ENCODE measurements at places on chromosomes 13 and 19.

- DNase-seq = peak; percentile 25
These were observed at the start of gene USP12 for GRCh38 chr13:27171244-27171826. USP12 (minus strand) TSS chr13:27171811; CDS start chr13:27171639, 172 bp downstream.

DNA sequence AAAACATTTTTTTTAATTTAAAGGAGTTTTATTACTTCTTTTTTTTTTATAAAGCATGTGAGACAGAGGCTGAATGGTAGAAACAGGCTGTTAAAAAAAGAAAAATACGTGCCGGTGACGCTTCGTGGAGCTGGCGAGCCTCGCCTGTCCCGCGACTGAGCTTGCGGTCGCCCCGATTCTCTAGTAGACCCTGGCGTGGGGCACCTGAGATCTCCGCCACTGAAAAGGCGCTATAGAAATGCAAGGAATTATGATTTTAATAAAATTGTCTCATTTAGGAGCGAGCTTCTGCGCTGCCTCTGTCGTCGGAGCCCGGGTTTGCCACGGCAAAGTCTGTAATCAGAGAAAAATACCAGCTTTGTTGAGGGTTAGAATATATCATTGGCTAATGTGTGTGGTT, 18.4 kb downstream of the NFIX start:
- DNase-seq = no peak

DNA sequence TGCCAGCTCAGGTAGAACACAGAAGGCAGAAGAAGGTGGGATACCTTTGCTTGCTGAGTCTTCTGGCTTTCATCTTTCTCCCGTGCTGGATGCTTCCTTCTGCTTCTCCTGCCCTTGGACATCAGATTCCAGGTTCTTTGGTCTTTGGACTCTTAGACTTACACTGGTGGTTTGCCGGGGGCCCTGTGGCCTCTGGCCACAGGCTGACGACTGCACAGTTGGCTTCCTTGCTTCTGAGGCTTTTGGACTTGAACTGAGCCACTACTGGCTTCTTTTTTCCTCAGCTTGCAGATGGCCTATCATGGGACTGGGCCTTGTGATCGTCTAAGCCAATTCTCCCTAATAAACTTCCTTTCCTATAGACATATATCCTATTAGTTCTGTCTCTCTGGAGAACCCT, 19.8 kb upstream of the ZNF331 start:
- DNase-seq = no peak

DNA sequence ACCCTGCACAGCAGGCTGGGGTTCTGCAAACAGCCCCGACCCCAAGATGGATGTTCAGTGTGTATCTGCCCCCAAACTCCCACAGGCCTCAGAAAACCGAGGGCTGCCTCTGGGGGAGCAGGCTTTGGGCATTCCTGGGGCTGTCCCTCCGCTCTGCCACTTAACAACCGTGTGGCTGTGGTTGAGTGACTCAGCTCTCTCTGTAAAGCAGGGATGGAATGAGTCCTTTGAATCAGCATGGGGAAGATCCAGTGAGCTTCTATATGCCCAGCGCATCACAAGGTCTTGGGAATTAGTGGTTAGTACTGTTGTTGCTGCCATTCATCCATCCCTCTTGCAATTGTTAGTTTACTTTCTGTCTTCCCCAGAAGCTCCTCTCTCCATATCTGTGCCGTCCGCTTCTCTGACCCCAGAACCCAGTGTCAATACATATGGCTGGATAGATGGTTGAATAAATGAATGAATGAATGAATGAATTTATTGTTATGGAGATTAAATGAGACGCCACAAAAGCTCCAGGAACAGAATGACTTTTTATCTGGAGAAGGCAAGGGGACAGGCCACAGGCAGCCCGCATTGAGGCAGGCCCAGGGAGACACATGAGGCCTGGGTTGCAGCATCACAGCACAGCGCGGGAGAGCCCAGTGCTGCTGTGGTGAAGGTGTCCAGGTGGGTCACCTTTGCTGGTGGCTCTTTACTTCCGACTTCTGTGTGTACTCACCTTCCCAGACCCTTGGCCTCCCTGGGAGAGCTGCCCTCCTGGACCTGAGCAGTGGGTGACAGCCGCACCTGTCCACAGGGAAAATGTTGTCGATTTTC, 89.2 kb downstream of the RGCC start:
- no peak for DNase-seq

- DNase-seq = no peak
These were observed 50.4 kb upstream of the CALM3 start for GRCh38 chr19:46550684-46551083.

- DNase-seq = no peak
These were observed 85.2 kb downstream of the MBNL2 start for GRCh38 chr13:97307118-97307881.

DNA sequence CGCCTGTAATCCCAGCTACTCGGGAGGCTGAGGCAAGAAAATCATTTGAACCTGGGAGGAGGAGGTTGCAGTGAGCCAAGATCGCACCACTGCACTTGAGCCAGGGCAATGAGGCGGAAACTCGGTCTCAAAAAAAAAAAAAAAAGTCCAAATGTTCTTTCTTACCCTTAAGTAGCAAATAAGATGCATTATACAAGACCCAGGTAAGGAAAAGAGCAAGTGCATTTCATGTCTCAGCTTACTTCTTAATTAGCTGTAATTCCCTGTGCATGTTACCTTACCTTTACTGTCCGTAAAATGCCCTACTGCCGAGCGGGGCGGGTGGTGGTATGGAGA, 3.8 kb upstream of the ZNF681 start:
- DNase-seq = no peak

- peak; percentile 65 for DNase-seq
These were observed at the start of gene MRI1 for GRCh38 chr19:13764101-13764807. MRI1 (plus strand) TSS chr19:13764522; CDS start chr19:13764589, 67 bp downstream.

- DNase-seq = no peak
These were observed 416.4 kb downstream of the DCT start for GRCh38 chr13:94063096-94063495.

DNA sequence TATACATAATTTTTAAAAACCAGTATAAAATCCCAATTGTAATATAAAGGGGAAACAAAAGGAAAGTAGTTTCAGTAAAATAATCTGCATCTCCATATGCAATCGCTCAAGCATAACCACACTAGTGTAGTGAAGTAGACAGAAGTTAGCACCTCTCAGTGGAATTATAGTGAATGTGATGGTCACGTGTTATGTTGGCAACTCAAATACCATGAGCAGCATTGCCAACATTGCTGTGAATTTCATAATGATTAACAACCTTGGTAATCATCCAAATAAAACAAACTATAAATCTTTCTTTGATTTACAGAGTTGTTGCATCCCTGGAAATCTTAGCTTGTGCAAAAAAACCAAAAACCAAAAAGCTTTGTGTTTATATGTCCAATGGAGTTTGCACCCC, 77.3 kb upstream of the SIAH3 start:
- no peak for DNase-seq

DNA sequence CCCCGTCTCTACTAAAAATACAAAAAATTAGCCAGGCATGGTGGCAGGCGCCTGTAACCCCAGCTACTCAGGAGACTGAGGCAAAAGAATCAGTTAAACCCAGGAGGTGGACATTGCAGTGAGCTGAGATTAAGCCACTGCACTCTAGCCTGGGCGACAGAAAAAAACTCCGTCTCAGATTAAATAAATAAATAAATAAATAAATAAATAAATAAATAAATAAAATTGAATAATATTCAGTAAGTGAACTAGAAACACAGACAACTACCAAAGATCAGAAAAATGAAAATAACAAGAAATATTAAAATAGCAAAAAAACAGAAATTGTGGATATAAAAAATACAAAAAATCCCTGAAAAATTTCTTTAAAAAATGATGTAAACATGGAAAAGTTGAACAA, 172.4 kb downstream of the ZNF486 start:
- DNase-seq = no peak

GRCh38 chr19:7731615-7732014, 295 bp downstream of the CLEC4G start:
- DNase-seq = no peak

DNA sequence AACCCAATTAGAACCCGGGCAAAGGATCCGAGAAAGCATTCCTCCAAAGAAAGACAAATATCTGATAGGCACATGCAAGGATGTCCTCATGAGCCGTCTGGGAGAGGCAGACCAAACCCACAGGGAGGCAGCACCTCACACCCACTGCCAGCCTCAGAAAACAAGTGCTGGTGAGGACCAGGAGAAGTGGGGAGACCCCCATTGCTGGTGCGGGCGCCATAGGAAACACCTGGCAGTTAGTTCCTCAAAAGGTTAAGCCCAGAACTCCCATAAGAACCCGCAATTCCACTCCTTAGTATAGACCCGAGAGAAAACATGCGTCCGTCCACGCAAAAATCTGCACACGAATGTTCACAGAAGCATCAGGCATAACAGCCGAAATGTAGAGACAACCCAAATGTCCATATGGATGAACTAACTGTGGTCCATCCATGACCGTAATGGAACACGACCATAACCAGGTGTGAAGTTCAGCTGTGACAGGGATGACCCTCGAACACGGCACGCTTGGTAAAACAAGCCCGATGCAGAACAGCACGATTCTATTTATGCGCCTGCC, 7.9 kb downstream of the ZNF787 start:
- no peak for DNase-seq

GRCh38 chr13:110290826-110291225, 16.1 kb downstream of the COL4A1 start:
- no peak for DNase-seq

- DNase-seq = no peak
These were observed 9.4 kb downstream of the AP1M1 start for GRCh38 chr19:16207063-16207462.

GRCh38 chr13:42247883-42248282, 24.1 kb upstream of the AKAP11 start:
- DNase-seq = no peak

DNA sequence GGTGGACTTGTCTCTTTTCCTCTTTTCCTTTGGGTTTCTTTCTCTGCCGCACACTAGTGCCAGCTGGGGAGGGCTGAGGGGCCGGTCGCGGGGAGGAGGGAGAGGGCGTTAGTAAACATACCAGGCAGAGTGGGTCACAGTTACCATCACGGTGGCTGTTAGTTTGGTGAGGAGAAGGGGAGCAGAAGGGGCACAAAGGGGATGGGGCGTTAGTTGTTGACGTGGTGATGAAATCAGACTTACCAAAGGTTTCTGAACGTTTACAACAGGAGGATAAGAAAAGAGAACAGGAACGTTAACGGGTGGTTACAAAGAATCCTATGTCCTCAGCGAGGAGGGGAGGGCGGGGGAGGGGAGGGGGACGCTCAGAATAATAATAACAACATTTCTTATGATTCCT, 77.9 kb downstream of the PTPRS start:
- no peak for DNase-seq

- no peak for DNase-seq
These were observed 295.4 kb upstream of the MAB21L1 start for GRCh38 chr13:35771898-35772297.

DNA sequence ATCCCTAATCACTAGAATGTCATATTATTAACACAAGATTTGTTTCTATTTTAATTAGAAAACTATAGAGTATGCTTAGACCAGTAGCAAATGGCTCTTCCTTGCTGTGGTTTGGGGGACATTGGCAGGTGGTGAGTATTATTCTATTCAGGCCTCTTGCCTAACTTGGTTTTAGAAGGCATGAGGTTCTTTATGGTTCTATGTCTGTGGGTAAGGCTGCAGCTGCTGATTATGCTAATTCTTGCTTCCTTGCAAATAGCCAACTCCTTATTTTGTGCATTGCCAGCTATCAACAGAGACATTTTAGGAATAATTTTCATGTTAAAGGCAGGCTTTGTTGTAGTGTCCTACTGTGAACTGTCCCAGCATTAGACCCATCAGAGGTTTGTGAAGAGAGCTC, 1344.9 kb downstream of the UQCRFS1 start:
- DNase-seq = no peak

GRCh38 chr19:29370276-29370675, 155.5 kb upstream of the VSTM2B start:
- DNase-seq = no peak

GRCh38 chr13:39132286-39133230, 94.3 kb downstream of the NHLRC3 start:
- DNase-seq = no peak

DNA sequence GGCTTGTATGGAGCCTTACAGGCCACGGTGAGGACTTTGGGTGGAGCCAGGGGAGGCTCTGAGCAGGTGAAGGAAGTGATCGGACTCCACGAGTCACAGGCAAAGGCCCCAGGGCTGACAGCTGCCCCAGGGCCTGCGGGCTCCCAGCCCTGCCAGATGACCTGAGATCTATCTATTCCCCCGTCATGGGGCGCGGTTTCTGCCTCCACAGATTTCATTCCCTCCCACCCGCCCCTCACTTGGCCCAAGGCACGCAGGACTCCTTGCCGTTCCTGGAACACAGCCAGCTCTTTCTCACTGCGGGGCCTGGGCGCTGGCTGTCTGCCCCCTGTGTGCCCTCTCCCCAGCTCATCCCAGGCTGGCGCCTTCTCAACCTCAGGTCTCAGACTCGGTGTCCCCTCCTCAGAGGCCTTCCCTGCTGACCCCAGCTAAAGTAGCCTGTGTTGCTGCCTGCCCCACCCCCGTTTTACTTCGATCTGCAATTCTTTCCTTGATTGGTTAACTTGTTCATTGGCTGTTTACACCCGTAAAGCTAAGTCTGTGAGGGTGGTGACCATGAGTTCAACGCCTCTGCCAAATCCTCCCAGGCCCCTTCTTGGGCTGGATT, 13.9 kb upstream of the PAK4 start:
- no peak for DNase-seq

- DNase-seq = no peak
These were observed 15.9 kb downstream of the CBY2 start for GRCh38 chr13:45718063-45718462.

- DNase-seq = no peak
These were observed 98.0 kb upstream of the SLC10A2 start for GRCh38 chr13:103164251-103164650.

DNA sequence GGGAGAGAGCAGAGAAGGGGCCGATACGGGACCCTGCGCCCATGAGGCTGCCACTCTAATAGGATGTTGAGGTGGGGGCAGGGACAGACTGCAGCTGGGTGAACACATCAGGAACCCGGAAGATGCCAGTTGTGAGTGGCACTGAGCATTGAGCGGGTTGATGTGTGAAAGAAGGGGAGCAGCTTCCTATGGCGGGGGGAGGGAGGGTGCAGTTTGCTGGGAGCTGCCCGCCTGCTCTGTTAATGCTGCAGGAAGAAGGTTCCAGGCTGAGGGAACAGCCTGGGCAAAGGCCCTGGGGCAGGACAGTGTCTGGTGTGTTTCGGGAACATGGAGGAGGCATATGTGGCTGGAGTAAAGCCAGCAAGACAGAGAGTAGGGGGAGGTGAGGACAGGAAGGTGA, 29.8 kb downstream of the DNM2 start:
- no peak for DNase-seq

All from activated T-helper 9 cell treated with anti-CD3 and anti-CD28 coated beads, Interleukin-2, amount 50 U/mL, for 16 hours (primary cell).